Spinal cord (tissue), 10 donors: ENCODE measurements at places on chromosomes 7 and 10. TPM values are rescaled to one million over a fixed set of nuclear protein-coding genes. Genes with fewer than 3 reads are reported as not detected.

GRCh38 chr7:115962340-115962739 is 68.2 kb downstream of the TFEC start:
- DNase-seq: no peak

The ITPRID1 gene
- polyA plus RNA-seq: not detected

- no peak for DNase-seq
Measured at GRCh38 chr7:34190299-34190698, 285.0 kb downstream of the BMPER start.

GRCh38 chr7:47329320-47329926 is 252.5 kb downstream of the TNS3 start:
- DNase-seq: no peak

- no peak for DNase-seq
Measured at GRCh38 chr7:137886746-137887145, 40.0 kb upstream of the DGKI start.

- no peak for DNase-seq
Measured at GRCh38 chr7:32639122-32639521, 143.8 kb downstream of the AVL9 start.
